Left hindlimb (tissue), 1 donor: ENCODE measurements at places on chromosomes 2 and 18.

- no peak for DNase-seq
Observed at GRCh38 chr2:36754578-36754977, 58.1 kb downstream of the VIT start.

GRCh38 chr2:104656571-104657163 is 197.2 kb upstream of the POU3F3 start:
- DNase-seq = no peak

GRCh38 chr2:127045792-127046501 is 61.0 kb downstream of the BIN1 start:
- peak; percentile 34 for DNase-seq

GRCh38 chr2:179682756-179683155 is 178.7 kb downstream of the ZNF385B start:
- no peak for DNase-seq
